PC-9 (cell line): ENCODE measurements at places on chromosomes 13 and 19. TPM values are rescaled to one million over a fixed set of nuclear protein-coding genes. Genes with fewer than 3 reads are reported as not detected.

DNA sequence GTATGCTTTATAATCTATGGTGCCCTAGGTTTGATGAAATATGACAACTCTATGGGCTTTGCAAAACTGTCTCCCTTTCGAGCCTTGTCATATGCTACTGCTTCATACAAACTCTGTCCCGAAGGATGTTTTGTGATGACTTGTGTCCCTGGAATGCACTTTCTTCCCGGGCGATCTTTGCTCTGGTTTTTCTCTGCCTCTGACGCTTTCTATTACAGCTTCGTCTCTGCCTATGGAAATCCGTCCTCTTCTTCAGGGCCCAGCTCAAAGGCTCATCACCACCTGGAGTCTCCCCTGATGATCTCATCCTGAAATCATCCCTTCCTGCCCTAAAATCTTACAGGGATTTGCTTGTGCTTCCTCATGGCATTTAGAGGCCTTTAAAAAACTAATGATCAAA, 191.5 kb upstream of the KL start:
- peak; percentile 96 for DNase-seq
- peak overlapping the region; percentile 33; the same call in 1 of the 2 replicates for H3K4me3 ChIP-seq
- peak overlapping the region; percentile 91 for H3K27ac ChIP-seq
- no peaks in the 10 kb centered on the region for H3K36me3 ChIP-seq

DNA sequence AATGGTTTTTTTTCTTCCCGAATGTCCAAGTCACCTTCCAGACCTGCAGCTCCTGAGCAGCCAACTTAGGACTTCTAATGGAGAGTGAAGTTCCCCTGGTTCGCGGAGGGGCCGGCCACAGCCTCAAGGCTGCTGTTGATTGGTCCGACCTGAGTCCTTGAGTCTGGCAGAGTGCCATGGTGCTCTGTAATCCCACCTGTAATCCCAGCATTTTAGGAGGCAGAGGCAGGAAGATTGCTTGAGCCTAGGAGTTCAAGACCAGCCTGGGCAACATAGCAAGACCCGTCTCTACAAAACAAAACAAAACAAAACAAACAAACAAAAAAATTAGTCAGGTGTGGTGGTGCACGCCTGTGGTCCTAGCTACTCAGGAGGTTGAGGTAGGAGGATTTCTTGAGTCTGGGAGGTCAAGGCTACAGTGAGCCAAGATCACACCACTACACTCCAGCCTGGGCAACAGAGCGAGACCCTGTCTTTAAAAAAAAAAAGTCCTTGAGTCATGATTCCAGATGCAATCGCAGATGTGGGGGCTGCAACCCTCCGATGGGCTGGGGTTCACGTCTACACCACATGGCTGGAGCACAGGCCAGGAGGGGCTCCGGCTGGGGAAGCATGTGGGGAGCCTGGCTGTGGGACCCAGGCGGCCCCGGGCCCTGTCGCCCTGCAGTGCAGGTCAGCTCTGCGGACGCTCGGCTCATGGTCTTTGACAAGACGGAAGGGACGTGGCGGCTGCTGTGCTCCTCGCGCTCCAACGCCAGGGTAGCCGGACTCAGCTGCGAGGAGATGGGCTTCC, 17.7 kb downstream of the HPN start:
- H3K36me3 ChIP-seq: no peaks in the 10 kb centered on the region
- no peak for DNase-seq
- no peaks in the 10 kb centered on the region for H3K27me3 ChIP-seq
- no peak overlapping the region for H3K4me3 ChIP-seq

- H3K4me3 ChIP-seq: no peak overlapping the region
- no peaks in the 10 kb centered on the region for H3K36me3 ChIP-seq
- no peaks in the 10 kb centered on the region for H3K27me3 ChIP-seq
- H3K4me1 ChIP-seq: peaks cover 21% of the 10 kb centered on the region
- no peak overlapping the region for H3K27ac ChIP-seq
Observed at GRCh38 chr13:30721936-30722335, 13.4 kb upstream of the ALOX5AP start.

DNA sequence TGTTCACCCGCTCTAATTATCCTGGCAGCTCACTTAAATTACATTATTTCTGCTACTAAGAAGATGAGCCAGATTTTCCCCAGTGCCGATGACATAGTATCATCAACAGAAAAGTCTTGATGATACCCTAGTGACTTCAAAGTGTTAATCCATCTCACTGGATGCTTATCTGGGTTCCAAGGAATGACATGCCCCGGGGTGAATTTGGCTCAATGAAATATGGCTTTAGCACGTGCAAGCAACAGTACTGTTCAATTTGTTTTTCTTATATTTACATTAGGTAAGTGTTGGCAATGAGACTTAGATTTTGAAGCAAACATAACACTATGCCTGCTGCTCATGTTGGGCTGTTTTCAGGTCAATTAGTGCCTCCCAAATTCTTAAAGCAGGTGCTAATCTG, 548.2 kb upstream of the SLITRK1 start:
- no peaks in the 10 kb centered on the region for H3K27me3 ChIP-seq
- no peak overlapping the region for H3K27ac ChIP-seq
- no peaks in the 10 kb centered on the region for H3K4me1 ChIP-seq
- DNase-seq: peak; percentile 9
- H3K4me3 ChIP-seq: no peak overlapping the region
- no peaks in the 10 kb centered on the region for H3K36me3 ChIP-seq

- H3K27ac ChIP-seq: no peak overlapping the region
- no peak overlapping the region for H3K4me3 ChIP-seq
- no peaks in the 10 kb centered on the region for H3K27me3 ChIP-seq
- H3K4me1 ChIP-seq: no peaks in the 10 kb centered on the region
- no peak for DNase-seq
- H3K36me3 ChIP-seq: no peaks in the 10 kb centered on the region
Observed at GRCh38 chr13:74270018-74270417, 135.8 kb upstream of the KLF12 start.

- H3K27ac ChIP-seq: no peak overlapping the region
- no peak for DNase-seq
- H3K27me3 ChIP-seq: no peaks in the 10 kb centered on the region
Observed at GRCh38 chr13:113260996-113261395, 36.0 kb upstream of the LAMP1 start.

GRCh38 chr13:49746111-49746510, 46.4 kb downstream of the KPNA3 start:
- no peaks in the 10 kb centered on the region for H3K4me1 ChIP-seq
- no peaks in the 10 kb centered on the region; the same call in 1 of the 2 replicates for H3K36me3 ChIP-seq
- no peaks in the 10 kb centered on the region for H3K27me3 ChIP-seq
- H3K27ac ChIP-seq: no peak overlapping the region
- DNase-seq: no peak
- no peak overlapping the region for H3K4me3 ChIP-seq

- peaks cover 45% of the 10 kb centered on the region for H3K27me3 ChIP-seq
Observed at GRCh38 chr19:28489126-28489660, 723.8 kb downstream of the UQCRFS1 start.

DNA sequence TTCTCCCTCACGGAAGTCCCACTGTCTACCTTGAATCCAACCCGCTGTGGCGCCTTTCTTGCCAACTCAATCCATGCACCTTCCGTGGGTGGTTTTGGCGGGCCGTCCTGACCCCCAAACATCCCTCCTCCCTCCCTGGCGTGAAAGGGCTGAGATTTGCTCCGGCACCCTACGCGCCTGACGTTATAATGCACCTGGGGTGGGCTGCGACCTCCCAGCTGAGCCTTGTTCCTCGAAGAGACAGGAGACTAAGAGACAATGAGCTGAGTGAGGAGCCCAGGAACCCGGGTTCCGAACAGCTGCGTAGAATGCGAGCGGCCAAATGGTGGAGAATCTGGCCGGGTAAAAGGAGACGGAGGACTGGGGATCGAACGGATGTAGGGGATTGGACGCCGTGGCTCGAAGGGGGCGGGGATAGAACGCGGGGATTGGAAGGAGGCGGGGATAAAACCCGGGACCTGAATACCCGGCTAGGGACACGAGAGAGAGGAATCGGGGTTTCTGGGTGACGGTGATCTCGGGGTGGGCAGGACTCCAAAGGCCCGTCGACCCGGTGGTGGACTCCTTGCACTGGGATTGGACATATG, at the start of gene CPT1C:
CPT1C (plus strand) TSS at position 461 of the 587 bp plus-strand sequence. CDS start 1,137 bp downstream, outside the sequence.
- DNase-seq: no peak
- H3K27ac ChIP-seq: no peak within 1 kb of the TSS
- no peaks in the 10 kb centered on the region for H3K4me1 ChIP-seq
- no peaks in the 10 kb centered on the region for H3K27me3 ChIP-seq
- no peak within 1 kb of the TSS for H3K4me3 ChIP-seq

GRCh38 chr19:46056536-46056935, 15.7 kb upstream of the IGFL4 start:
- H3K36me3 ChIP-seq: no peaks in the 10 kb centered on the region
- no peaks in the 10 kb centered on the region for H3K4me1 ChIP-seq
- no peak for DNase-seq
- H3K27me3 ChIP-seq: peaks cover 9% of the 10 kb centered on the region; the same call in 1 of the 2 replicates

DNA sequence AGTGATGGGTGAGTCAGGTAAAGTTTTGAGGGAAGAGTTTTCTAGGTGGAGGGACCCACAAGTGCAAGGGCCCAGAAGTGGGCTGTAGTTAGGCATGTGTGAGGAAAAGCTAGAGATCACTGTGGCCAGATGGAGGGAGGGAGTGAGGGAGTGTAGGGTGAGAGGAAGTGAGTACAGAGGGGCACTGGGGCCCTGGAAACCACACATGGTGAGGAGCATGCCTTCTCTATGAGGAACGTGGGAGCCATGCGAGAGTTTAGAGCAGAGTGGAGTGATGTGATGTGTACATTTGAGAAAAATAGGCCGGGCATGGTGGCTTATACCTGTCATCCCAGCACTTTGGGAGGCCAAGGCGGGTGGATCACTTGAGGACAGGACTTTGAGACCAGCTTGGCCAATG, 14.7 kb upstream of the SHKBP1 start:
- no peak for DNase-seq
- H3K27me3 ChIP-seq: peaks cover 25% of the 10 kb centered on the region
- H3K4me3 ChIP-seq: no peak overlapping the region
- H3K27ac ChIP-seq: no peak overlapping the region

- H3K27ac ChIP-seq: no peak overlapping the region
- no peak for DNase-seq
- H3K4me3 ChIP-seq: no peak overlapping the region
- H3K27me3 ChIP-seq: no peaks in the 10 kb centered on the region
Observed at GRCh38 chr13:46633416-46633815, 80.4 kb downstream of the LRCH1 start.

GRCh38 chr19:14505488-14506239, 9.7 kb upstream of the GIPC1 start:
- H3K4me3 ChIP-seq: peak overlapping the region; percentile 45; the same call in 1 of the 2 replicates
- no peaks in the 10 kb centered on the region for H3K27me3 ChIP-seq
- peak; percentile 97 for DNase-seq
- peak overlapping the region; percentile 99 for H3K27ac ChIP-seq

DNA sequence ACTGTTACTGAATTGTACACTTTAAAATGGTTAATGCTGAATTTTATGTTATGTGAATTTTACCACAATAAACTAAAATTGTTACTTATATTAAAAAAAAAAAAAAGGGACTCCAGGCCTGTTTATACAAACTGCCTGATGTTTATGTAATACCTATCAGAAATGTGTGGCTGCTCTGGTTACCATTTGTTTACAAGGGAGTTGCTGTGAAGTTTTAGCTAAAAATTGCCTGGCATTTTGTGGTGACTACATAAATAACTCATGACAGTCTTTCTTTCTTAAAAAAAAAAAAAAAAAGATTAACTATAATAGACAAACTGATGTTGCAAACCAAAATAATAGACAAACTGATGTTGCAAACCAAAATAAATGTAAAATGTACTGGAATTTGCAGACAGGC, 71.8 kb downstream of the CDADC1 start:
- H3K27me3 ChIP-seq: no peaks in the 10 kb centered on the region
- H3K4me3 ChIP-seq: no peak overlapping the region
- no peaks in the 10 kb centered on the region for H3K36me3 ChIP-seq
- H3K27ac ChIP-seq: no peak overlapping the region

DNA sequence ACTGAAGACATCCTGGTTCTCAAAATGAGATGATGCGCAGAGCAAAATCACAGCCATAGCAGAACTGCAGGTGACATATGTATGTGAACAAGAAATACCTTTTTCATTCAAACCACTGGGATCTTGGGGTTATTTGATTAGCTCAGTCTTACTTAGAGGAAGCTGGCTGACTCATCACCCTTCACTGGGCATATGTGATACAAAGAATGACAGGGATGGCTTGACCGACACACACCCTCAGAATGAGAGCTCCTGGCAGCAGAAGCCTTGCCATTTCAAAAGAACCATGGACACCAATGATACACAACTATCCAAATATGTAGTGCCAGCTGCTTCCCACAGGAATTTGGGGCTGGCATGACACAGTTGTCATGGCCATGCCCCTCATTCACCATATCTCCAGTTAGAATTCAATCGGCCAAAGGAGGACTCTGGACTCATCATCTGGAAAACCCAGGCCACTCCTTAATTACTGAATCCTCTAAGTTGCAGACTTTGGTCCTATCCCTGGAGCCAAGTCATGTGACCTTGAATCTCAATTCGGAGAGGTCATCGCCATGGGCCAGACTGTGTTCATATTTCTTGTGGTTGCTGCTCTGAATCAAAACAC, 115.8 kb downstream of the KATNAL1 start:
- DNase-seq: no peak
- H3K36me3 ChIP-seq: no peaks in the 10 kb centered on the region
- H3K27ac ChIP-seq: no peak overlapping the region
- no peak overlapping the region for H3K4me3 ChIP-seq
- H3K4me1 ChIP-seq: no peaks in the 10 kb centered on the region
- H3K27me3 ChIP-seq: no peaks in the 10 kb centered on the region

- H3K4me3 ChIP-seq: no peak overlapping the region
- no peaks in the 10 kb centered on the region for H3K36me3 ChIP-seq
- peak overlapping the region; percentile 38 for H3K27ac ChIP-seq
- no peaks in the 10 kb centered on the region for H3K27me3 ChIP-seq
Observed at GRCh38 chr13:98173431-98174152, 3.5 kb downstream of the RNF113B start.

DNA sequence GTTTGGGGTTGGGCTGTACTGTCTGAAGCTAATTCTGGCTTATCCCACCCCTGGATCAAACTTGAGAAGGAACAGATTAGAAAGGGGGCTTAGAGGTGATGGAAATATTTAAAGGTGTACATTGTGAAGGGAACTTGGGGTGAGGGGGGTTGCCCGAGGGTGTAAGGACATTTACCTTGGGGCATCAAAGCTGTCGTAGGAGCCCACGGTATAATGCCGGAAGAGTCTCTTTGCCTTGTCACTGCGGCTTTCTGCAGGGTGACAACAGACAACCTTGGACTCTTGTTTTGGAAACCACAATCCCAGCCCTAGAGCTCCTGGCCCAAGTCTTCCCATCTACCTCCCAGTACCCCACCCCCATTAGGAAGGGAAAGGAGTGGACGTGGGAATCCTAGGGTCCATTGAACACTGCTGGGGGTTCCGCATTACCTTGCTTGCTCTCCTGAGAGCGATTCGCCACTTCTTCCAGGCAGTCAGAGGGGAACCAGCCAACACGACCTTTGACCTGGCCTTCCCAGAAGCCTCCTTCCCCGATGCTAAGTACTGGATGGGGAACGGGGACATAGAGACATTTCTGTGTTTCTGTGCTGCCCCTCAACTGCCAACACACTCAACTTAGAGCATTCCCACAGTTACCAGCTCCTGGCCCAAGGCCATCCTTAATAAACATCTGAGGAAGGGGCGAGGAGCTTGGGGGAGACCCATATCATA, 22.0 kb downstream of the SHANK1 start:
- no peaks in the 10 kb centered on the region for H3K36me3 ChIP-seq
- no peak overlapping the region for H3K27ac ChIP-seq
- H3K4me1 ChIP-seq: no peaks in the 10 kb centered on the region
- DNase-seq: no peak

- peak overlapping the region; percentile 29; the same call in 1 of the 2 replicates for H3K4me3 ChIP-seq
- no peaks in the 10 kb centered on the region for H3K27me3 ChIP-seq
- no peaks in the 10 kb centered on the region for H3K36me3 ChIP-seq
- peaks cover 6% of the 10 kb centered on the region for H3K4me1 ChIP-seq
- H3K27ac ChIP-seq: no peak overlapping the region
Observed at GRCh38 chr19:5293612-5294378, 46.8 kb downstream of the PTPRS start.

The MUC16 gene
- total RNA-seq: 75.0 and 85.0 TPM in 2 replicates

The IL11 gene
- total RNA-seq: 4.1 and 6.6 TPM in 2 replicates

The ZNF177 gene
- 0.38 and 0.55 TPM in 2 replicates for total RNA-seq

The HIF3A gene
- 0.25 TPM in 1 of 2 replicates, not detected in the other for total RNA-seq

The FSD1 gene
- not detected in 2 replicates for total RNA-seq
